ENCODE measurements at places on chromosomes 4 and X.

DNA sequence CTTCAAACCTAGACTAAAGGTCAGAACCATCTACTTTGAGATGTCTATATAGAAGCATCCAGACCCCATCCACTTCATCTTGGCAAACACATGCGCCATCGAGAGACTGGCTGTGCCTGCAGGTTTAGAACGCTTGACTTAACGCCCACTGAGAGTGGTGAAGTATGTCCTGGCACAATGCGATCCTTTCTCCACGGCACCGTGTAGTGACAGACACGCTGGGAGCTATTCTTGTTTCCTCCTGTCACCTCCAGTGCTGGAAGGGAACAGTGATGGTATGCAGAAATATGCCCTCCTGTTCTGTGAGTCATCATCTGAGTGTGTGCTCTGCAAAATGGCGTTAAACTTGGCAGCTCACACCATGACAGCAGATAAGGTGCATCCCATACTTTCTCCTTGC is 330.2 kb downstream of the NLGN4X start:
- DNase-seq: no peak

GRCh38 chrX:23228454-23228853 is 106.2 kb upstream of the PTCHD1 start:
- no peak for DNase-seq

GRCh38 chr4:175051974-175052373 is 133.8 kb downstream of the ADAM29 start:
- no peak for DNase-seq

DNA sequence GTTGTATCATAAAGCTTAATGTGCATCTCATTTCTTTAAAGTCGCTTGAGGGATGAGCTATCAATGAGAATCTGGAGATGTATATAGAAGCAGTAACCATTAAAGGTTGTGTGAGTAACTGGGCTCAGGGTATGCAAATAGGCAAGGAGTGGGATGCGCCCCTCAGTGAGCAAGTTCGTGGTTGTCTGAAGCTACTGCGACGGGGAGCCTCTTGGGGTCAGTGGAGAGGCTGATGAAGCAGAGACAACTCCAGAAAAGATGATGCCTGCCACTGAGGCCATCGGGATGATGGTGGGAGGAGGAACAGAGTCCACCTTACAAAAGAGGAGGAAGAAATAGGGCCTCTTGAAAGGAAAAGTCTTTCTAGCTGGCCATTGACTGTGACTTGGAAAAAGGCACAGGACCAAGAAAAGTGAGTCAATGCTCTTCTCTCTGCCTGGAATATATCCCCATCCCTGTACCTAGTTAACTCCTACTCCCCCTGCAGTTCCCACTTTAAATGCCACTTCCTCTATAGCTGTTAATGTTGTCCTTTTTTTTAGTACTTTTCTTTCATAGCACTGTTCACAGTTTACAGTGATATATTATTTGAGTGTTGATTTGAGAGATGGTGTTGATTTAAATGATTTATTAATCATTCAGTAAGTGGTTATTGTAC is 51.4 kb upstream of the LSM6 start:
- peak; percentile 20 for DNase-seq

GRCh38 chr4:138200236-138200590 is 41.9 kb downstream of the SLC7A11 start:
- DNase-seq: no peak

DNA sequence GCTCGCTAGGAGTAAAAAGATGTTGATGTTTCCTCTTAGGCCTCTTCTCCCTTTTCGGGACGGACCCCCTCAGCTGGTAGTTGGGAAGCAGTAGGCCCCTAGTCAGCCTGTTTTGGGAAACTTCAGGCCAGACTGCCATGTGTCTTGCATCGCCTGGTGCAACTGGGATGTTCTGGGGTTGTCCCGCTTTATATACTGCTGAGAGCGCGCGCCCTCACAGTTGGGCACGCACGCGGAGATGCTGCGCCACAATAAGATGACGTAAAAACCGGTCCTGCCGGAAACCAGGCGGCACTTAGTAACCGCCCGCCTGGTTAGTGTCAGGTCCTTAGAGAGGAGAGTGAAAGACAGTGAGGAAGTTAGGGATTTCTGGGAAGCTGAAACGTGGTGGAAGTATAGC is 231.3 kb upstream of the CT83 start:
- DNase-seq: no peak

Measured in iPS DF 19.7 (cell line).